ENCODE measurements at places on chromosomes 2 and 18. TPM values are rescaled to one million over a fixed set of nuclear protein-coding genes. Genes with fewer than 3 reads are reported as not detected.

The SPP2 gene
- total RNA-seq, result not detected

- no peak for DNase-seq
These were observed 198.7 kb downstream of the PTGR3 start for GRCh38 chr18:75010278-75010677.

DNA sequence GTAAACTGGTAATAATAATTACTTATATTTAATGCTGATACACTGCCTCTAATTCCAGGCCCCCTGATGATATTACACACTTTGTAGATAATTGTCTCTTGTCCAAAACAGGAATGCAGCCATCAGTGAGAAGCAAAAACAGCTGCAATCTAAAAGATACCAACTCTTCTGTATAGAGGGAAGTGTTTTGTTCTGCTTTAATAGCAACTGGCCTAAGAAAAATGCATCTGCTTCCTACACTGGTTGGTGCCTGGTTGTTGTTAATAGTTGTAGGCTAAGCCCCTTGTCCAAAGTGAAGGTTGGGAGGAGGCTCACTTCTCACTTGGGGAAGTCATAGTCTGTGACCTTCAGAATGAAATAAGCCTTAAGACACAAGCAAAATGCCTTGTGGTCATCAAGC is 332.0 kb downstream of the ZNF521 start:
- no peak for DNase-seq

DNA sequence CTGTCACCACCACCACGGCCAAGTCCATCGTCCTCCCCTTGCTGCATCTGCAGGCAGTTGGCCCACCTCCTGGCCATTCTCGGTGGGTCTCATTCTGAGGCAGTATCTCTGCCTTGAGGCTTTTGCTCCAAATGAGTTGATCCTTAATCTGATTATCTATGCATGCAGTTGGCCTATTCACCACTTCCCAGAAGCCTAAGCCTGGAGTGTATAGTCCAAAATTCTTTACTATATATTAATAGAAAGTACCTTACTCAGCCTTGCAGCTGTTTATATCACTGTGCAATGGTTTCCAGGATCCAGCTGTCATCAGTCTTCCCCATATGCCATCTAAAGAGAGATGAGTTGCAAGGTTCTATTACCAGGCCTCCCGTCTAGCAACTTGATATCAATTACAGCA is 292.4 kb downstream of the SS18 start:
- no peak for DNase-seq
